ENCODE measurements at places on chromosomes 5 and 9.

DNA sequence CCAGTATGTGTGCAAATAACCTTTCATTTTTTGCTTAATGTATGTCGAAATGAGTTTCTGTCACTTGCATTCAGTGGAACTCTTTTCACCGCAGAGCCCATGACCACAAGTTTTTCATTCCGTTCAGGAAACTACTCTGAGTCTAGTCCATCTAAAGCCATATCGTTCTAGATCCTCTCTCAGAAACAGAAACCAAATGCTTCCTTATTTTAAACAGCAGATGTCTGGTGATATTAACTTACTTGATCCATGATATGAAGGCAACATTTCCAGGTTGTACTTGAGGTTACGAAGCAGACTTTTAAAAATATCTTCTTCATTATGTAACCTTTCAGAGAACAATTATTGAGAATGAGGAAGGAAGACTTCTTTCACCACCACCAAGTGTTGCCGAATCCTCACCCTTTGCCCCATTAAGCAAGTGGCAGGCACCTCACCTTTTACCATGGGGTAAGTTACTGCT, 72.4 kb upstream of the GNAQ start:
- no peaks in the 10 kb centered on the region for H3K36me3 ChIP-seq
- H3K27me3 ChIP-seq = no peaks in the 10 kb centered on the region
- no peaks in the 10 kb centered on the region for H3K4me1 ChIP-seq
- H3K27ac ChIP-seq = no peak overlapping the region

- H3K36me3 ChIP-seq = no peaks in the 10 kb centered on the region
- DNase-seq = no peak
- no peaks in the 10 kb centered on the region for H3K4me1 ChIP-seq
- no peak overlapping the region for H3K27ac ChIP-seq
Measured at GRCh38 chr9:98120476-98120875, 1.5 kb upstream of the TRIM14 start.

DNA sequence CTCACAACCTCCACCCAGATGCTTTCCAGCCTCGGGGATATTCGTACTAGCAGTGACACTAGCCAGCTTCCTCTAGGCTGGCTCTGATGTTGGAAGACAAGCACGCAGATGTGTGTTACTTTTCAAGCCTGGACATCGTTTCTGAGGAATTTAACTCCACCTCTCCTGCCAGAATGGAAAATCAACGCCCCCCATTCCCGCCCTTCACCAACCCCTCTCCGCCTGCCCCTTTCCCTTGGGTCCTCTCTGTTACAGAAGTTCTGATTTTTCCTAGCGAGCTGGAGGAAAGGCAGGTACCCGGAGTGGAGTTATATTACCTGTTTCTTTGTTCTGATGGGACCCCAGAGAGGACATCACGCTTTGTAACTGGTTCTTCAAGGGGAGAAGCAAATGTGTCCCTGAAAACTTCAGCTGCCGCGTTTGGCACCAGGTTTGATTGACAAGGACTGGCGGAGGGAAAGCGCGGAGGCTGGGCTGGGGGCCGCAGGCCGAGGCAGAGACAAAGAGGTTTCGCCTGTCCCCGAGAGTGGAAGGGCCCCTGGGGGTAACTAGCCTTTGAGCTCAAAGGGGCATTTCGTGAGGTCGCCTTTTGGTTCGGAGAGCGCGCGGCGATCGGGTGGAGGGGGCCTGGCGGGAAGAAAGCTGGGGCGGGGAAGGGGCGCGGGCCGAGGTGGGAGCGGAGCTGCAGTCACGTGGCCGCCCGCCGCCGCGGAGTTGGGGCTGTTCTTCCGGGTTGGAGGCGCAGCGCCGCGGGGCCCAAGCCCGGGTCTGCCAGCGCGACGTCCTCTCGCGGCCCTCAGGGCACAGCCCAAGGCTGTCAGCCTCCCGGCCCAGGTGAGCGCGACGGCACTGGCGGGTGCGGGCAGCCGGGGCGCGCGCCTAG, at the start of gene NNT:
NNT (plus strand) TSS at position 720 of the 883 bp plus-strand sequence. CDS start 6,016 bp downstream, outside the sequence.
- no peaks in the 10 kb centered on the region for H3K27me3 ChIP-seq
- H3K36me3 ChIP-seq = no peaks in the 10 kb centered on the region
- peak within 1 kb of the TSS; percentile 89 for H3K4me3 ChIP-seq
- DNase-seq = peak; percentile 87
- peaks cover 40% of the 10 kb centered on the region for H3K4me1 ChIP-seq
- H3K27ac ChIP-seq = peak within 1 kb of the TSS; percentile 98

GRCh38 chr9:83041771-83042170, 21.2 kb downstream of the RASEF start:
- H3K36me3 ChIP-seq = no peaks in the 10 kb centered on the region
- no peak overlapping the region for H3K27ac ChIP-seq
- no peaks in the 10 kb centered on the region for H3K27me3 ChIP-seq
- no peaks in the 10 kb centered on the region for H3K4me1 ChIP-seq

GRCh38 chr5:149969181-149969930, 8.8 kb downstream of the SLC26A2 start:
- no peaks in the 10 kb centered on the region for H3K27me3 ChIP-seq
- no peak for DNase-seq
- H3K4me1 ChIP-seq = no peaks in the 10 kb centered on the region
- H3K27ac ChIP-seq = no peak overlapping the region
- no peak overlapping the region for H3K4me3 ChIP-seq

Data from psoas muscle (tissue), 8 donors.